Activated naive CD4-positive, alpha-beta T cell treated with Interleukin-2 at 50 U/mL for 16 hours (primary cell): ENCODE measurements at places on chromosomes 6 and 20.

DNA sequence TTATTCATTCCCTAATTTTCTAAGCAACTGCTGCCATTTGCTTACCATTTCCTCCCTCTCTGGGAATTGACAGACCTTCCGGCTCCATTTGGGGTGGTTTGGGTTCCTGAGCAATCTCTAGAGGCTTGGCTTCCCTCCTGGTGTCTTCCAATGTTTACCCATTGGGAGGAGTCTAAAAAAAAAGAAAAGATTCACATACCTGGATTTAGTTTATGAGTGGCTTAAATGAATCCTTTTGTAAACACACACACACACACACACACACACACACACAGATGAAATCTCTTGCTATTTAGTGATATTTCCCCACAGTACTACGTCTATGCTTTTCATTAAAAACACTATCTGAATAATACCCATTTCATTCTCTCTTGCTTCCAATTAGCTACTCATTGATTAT is 48.3 kb upstream of the TRAF3IP2 start:
- DNase-seq: no peak

GRCh38 chr20:57881466-57882385 is 171.9 kb upstream of the PMEPA1 start:
- DNase-seq: no peak

- no peak for DNase-seq
Observed at GRCh38 chr6:69973138-69973537, 106.8 kb downstream of the COL19A1 start.

DNA sequence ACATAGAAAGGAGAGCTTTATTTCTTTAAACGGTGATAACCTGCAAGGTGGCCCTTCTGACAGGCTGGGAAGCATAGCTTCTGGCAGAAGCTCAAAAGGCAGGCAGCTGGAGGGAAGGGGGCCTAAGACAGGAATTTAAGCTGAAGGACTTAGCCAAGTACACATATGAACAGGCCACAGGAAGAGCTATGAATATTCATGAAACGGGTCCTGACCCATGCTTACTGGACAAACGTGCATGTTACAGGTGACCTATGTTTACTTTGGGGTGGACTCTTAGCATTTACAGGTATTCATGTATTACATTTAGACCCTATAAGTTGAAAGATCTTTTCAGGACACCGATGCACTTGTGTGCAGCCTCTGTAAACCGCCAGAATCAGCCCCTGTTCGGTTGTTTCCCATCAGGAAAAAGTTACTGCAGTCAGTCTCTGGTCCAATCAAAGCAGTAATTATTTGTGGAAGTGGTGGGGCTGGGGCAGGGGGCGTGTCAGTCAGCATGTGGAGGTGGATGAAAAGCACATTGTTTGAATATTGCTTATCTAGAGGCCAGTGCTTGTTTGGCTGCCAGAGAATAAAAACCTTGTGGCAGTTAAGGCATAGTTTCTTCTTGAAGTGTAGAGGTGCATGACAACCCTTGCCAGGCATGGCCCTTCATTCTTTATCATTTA is 2.9 kb upstream of the GZF1 start:
- DNase-seq: no peak

GRCh38 chr20:36098364-36098763 is 56.2 kb upstream of the EPB41L1 start:
- DNase-seq: no peak

DNA sequence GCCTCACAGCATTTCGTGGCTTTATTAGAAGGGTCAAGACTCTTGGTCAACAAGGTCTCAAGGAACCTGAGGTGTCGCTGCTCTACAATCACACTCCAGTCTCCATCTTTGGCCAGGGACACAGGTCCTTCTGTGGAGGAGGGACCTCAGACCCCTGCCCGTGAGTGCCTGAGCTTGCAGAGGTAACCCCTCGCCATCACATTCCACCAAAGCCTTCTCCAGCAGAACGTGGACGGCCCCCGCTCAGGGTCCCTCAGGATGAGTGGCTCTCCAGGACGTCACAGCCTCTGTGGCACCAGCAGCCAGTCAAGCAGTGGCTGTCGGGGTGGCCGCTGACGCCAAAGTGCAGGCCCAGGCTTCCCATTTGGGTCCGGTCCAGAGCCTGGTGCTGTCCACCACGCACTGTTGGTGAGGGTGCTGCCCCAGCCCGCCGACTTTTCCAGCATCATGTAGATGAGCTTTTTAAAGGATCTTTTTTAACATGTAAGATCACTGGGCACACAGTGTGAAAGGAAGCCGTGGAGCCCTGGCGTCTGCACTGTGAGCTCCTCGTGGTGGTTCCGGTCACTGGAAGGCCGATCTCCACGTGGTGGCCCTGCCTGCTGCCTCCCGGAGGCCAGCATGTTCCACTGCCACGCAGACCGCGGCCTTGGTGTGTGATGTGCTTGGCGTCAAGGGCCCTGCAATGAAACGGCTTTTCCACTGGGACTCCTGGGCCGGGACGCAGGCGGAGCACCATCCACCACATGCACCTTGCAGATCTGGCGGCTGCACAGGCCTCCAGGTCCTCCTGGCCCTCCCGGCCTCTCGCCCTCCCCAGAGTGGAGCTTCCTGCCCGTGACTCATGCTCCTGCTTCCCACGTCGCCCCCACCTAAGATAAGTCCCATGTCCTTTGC is 8.3 kb upstream of the KIF25 start:
- no peak for DNase-seq

GRCh38 chr6:79610306-79611009 is 20.7 kb upstream of the SH3BGRL2 start:
- DNase-seq: no peak

- no peak for DNase-seq
Observed at GRCh38 chr6:75643173-75643572, 41.5 kb downstream of the SENP6 start.

DNA sequence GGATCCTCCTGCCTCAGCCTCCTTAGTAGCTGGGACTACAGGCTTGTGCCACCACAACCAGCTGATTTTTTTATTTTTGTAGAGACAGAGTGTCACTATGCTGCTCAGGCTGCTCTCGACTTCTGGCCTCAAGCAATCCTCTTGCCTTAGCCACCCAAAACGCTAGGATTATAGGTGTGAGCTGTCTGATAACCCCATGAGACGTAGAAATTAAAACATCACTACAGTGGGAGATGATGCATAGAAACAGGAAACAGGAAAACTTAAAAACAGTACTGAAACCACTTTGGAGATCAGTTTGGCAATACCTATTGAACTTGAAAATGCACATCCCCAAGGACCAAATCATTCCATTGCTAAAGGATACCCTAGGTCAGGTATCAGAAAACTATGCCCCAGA is 10.8 kb downstream of the SENP6 start:
- DNase-seq: no peak

DNA sequence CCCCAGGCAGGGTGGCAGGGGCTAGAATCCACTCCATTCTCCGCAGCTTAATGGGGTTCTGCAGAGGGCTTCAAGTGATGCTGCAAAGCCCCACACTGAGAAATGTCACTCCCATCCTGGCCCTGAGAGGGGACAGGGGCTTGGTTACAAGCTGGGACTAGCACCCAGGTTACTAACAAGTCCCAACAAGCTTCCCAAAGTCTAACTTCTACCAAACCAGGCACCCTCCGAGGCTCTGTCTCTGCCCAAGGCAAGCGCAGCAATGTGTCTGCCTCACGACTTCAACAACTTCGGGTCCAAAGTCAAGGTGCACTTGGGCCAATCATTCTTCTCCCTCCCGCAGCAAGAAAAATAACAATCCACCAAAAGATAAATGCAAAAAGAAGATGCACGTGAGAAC is 45.6 kb downstream of the NFATC2 start:
- DNase-seq: no peak

DNA sequence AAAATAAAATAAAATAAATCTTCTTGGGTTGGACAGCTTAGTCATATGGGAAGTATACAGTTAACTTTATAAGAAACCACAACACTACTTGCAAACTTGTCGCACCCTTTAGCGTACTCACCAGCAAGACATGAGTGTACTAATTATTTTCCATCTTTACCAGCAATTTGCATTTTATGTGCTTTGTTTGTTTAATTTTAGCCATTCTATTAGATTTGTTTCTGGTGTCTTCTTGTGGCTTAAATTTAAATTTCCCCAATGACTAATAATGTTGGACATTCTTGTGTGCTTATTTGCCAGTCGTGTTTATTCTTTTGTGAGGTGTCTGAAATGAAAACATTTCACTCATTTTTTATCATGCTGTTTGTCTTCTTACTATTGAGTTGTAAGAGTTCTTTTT is 1172.2 kb upstream of the CITED2 start:
- DNase-seq: no peak

GRCh38 chr6:143612186-143612585 is 65.6 kb upstream of the PHACTR2 start:
- DNase-seq: no peak

GRCh38 chr6:116027801-116028200 is 32.9 kb downstream of the FRK start:
- DNase-seq: no peak
